ENCODE measurements at places on chromosomes 4 and X.

- DNase-seq = no peak
Measured at GRCh38 chr4:26484032-26484515, 6.2 kb downstream of the CCKAR start.

DNA sequence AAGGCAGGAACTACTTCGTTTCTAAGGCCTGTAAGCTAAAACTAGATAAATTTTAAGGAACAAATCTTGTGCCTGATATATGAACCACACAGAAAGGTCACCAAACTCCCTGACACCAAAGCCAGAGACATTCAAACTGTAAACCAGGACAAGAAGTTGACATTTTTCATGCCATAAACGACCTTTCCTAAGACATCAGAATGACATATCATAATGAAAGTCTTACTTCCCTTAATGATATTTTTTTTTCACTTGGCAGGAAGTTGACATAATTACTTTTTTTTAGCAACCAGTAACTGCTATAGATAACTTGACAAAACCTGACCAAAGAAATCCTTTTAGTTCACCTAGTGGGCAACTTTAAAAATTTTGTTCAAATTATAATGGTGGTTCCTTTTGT lies 231.5 kb upstream of the AGTR2 start:
- DNase-seq = no peak

GRCh38 chr4:3267576-3268394 lies 18.8 kb downstream of the MSANTD1 start:
- no peak for DNase-seq

GRCh38 chr4:58935332-58935731 lies 1825.1 kb upstream of the IGFBP7 start:
- DNase-seq = no peak

DNA sequence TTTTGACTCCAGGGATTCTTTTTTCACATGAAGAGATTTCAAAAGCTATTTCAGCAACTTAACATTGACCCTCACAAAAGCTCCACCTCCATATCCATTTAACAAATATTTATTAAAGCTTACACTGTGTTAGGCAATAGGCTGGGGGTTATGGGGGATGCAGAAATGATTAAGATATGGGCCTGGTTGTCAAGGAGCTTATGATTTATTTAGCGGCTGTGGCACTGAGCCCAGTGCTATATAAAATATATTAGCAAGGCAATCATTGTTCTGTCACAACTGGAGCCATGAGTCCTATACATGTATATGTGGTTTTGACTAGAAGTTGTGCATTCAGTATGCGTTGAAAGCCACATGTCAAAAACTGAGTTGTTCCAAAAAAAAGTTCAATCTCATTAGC lies 131.1 kb downstream of the GPC3 start:
- no peak for DNase-seq

- DNase-seq = peak; percentile 45
Measured at GRCh38 chr4:11623726-11624037, 195.0 kb upstream of the HS3ST1 start.

DNA sequence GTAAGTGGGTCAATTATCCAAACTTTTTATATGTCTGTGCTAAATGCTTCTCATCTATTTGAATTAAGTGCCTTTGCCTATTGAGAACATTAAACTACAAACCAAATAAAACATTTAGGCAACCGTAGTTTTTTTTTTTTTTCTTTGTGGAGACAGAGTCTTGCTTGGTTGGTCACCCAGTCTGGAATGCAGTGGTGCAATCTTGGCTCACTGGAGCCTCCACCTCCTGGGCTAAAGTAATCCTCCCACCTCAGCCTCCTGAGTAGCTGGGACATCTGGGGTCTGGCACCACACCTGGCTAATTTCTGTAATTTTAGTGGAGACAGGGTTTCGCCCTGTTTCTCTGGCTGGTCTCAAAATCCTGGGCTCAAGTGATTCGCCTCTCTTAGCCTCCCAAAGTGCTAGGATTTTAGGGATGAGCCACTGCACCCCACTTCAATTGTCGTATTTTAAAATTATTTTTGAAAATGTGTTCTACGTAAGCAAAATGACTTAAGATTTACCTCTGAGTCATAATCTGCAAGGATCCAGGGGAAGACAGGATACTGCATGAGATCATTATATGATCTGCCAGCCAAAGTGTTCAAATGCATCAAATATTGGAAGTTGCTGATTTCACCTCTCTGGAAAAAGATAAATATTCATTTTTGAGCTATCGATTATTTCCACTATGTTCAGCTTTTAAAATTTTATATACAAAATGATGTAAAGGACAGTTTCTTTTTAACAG lies 125.6 kb downstream of the CDS1 start:
- DNase-seq = no peak

All from endothelial cell of umbilical vein (primary cell).